HFFc6 (cell line): ENCODE measurements at places on chromosomes 7 and 10.

DNA sequence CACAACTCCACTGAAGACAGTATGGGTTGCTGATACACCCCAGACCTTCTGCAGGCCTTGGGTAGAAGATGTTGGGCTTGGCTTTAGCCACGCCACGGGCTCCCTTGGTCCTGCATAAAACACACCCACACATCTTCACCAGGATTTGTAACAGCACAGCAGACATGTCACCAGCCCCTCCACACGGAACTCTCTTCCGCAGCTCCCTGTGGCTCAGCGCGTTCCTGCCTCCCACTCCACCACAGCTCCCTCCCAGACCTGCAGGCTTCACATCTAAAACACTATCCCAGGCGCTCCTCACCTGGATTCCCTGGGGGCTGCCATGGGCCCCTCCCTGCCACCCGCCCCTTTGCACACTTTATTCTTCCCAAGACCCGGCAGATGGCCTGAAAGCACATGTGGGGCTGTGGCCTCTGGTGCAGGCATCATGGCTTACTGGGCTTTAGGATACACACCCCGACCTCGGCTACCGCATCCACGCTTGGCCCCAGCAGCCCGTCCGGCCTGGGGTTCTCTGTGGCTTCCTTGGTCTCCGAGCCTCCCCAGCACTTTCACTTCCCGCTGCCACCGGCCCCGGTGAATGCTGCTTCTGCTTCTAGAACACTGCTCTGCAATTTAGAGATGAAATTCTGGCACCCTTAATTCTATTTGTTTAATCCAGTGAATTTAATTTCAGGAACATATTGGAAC is 432.9 kb downstream of the DNAJB6 start:
- no peak for DNase-seq

- no peak for DNase-seq
These were observed 113.6 kb upstream of the MACROH2A2 start for GRCh38 chr10:69939061-69939460.

DNA sequence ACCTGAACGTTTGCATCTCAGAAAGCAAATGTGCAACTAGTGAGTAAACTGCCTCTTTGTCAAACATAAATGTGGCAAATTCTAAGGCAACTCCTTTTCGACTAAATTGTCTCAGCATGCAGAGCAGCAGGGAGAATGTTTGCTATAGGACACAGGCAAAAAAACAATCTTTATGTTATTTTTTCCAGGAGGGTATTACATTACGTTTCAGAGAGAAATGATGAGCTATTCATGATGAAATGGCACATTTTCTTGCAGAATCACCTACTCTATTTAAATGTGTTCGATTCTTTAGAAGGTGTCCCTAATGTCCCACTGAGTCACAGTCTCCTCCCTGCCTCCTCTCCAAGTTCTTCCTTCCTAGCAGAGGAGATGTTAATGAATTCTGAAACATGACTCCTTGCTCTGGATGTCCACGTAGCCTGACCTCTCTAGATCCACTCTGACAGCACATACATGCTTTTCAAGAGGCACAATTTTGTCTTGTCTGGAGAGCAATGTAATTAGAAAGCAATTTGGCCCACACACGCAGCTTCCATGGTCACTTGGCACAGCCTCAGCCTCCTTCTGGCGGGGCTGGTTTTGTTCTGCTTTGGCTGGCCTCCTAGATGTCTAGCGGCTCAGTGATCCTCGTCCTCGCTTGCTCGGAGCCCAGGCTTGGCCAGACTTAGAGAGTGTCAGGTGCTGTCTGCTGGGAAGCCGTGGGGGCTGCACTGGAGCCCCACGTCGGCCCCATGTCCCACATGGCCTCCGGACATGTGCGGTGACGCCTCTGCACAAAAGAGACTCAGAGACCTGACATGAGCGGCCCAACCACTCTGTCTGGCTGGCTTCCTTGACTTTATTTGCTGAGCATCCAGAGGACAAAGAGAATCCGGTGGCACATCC is 125.7 kb upstream of the ZNF438 start:
- peak; percentile 79 for DNase-seq

GRCh38 chr10:92567952-92568600 is 5.8 kb downstream of the IDE start:
- DNase-seq = peak; percentile 45

- peak; percentile 31 for DNase-seq
These were observed 56.6 kb downstream of the CUX1 start for GRCh38 chr7:101874028-101874427.

- no peak for DNase-seq
These were observed 88.4 kb downstream of the POLR1F start for GRCh38 chr7:19620470-19620869.

- no peak for DNase-seq
These were observed 78.4 kb downstream of the LYZL2 start for GRCh38 chr10:30550967-30551815.

- peak; percentile 96 for DNase-seq
These were observed 31.2 kb downstream of the PRTFDC1 start for GRCh38 chr10:24920907-24921881.

- DNase-seq = no peak
These were observed 505.1 kb downstream of the DNAJB6 start for GRCh38 chr7:157841773-157842370.

DNA sequence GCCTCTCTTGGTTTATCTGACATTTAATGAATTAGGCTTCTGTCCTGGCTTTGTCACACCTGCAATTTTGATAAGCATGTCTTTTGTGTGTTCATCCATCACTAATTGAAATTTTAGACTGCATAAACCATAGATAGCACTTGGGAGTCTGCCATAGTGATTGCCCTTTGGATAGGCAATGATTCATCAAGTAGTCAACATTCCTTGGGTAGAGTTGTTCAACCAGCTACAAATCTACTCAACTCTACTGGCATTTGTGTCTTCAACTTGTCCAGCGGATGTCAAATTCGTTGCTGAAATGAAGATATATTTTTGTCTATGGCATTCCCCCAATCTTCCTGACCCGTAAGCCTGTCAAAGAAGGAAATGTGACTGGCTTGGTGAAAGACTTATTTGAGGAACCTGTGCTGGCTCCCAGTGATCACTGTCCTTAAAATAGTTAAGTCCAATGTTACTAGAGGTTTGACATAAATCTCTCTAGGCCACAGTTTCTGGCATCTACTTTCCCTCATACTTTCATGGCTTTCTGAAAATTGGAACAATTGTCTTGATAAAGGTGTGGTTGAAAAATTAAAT is 33.7 kb upstream of the CREB5 start:
- DNase-seq = no peak

GRCh38 chr10:76306856-76307255 is 875.4 kb downstream of the LRMDA start:
- DNase-seq = no peak

DNA sequence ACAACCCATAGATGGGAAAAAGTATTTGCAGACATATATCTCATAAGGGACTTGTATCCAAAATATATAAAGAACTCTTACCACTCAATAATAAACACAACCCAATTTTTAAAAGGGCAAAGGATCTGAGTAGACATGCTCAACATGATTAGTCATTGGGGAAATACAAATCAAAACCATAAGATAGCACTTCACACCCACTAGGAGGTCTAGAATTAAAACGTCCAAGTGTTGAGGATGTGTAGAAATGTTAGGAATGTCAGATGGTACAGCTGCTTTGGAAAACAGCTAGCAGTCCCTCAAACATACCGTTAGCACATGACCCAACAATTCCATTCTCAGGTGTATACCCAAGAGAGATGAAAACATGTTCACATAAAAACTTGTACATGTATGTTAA is 8.3 kb downstream of the PSTK start:
- DNase-seq = no peak

DNA sequence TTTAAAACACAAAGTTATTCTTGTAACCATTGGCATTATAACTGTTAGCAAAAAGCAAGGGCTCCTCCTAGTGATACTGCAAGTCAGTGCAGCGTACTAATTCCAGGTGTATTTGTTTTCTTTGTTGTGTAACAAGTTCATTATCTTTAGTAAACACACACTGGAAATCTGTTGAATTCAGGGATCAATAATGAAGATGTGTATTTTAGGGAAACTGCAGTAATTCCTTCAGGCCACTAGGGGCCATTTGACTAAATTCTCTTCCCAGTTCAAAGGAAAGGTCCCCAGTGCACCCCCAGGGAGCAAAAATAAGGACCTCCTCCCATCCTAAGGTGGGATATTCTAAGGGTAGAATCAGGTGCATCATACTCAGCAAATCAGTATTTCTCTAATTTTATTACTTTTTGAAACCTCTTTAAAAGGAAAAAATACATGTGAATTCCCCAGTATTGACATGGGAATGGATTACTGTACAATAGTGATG is 158.6 kb upstream of the LYZL1 start:
- DNase-seq = peak; percentile 8

GRCh38 chr10:93115661-93116383 is 42.1 kb downstream of the CYP26A1 start:
- peak; percentile 46 for DNase-seq

DNA sequence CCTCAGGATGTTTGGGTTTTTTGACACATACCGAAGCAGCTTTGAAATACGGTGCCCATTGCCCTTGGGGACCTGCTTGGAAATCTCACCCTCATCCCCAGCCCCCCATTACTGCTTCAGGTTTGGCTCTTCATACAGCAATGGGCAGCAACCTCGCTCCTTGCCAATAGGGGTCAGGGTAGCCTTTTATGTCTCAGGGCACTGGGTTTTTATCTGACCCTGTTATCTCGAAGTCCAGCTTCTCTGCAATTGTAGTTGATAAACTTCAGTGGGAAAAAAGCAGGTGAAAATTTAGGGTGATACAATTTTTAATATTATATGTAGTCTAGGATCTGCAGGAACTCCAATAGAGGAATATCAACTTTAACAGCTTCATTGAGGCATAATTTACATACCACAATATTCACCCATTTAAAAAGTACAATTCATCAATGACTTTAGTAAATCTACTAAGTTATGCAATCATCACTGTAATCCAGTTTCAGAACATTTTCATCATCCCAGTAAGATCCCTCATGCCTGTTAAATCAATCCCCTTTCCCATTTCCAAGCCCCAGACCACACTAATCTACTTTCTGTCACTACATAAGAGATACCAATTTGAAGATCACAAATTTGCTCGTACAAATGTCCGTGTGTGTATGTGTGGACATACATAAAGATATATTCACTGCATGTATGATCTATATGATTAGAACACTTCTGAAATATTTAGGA is 386.2 kb downstream of the KCNMA1 start:
- peak; percentile 40 for DNase-seq

GRCh38 chr7:40115936-40116335 is 18.5 kb downstream of the MPLKIP start:
- no peak for DNase-seq

DNA sequence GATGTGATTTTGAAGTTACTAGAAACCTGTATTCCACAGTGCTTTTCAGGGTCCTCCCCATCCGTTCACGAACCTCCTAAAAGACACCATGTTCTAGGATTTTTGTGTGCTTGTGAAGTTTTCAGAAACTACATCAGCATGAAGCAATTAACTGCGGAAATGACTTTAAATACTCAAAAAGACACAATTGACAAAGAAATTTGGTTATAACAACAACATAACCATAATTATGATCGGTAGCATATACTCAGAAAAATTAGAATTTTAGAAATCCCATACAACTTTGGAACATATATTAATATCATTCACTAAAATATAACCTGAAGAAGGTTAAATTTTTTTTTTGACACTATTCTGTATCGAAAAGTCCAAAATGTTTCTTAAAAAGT is 43.8 kb upstream of the FAM20C start:
- DNase-seq = no peak

GRCh38 chr7:85528581-85528980 is 341.7 kb upstream of the SEMA3D start:
- DNase-seq = no peak
